Hypothalamus (tissue), 51 donors: ENCODE measurements at places on chromosomes 12 and 14.

DNA sequence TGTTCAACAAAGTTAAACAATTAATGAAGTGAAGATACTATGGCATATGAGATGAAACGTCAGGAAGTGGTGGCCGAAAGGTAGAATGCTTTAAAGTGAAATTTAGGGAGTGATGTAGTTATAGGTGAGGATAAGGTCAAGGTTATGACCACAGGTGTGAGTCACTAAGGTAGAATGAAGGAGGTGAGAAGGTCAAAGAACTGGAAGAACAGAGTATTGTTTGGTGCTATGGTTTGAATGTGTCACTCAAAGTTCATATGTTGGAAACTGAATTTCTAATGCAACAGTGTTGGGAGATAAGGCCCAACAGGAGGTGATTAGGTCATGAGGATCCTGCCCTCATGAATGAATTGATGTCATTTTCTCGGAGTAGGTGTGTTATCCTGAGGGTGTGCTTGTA, 293.6 kb downstream of the NELL2 start:
- DNase-seq, result no peak

DNA sequence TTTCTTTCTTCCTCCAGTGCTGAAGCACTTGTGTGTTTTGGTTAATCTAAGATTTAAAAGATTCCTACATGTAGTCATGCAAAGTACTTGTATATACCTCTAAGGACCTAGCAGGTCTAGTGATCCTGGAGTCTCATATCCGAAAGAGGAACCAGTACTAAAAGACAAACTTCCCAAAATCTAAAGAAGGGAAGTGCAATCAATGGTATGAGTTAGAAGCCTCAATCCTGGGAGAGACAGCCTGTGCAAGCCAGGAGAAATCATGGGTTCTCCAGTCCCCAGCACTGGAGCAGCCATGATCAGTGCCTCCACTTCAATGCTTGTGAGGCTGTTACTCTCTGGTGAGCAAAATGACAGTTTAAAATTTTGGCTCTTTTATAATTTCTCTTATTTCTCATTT, 277.4 kb downstream of the DAD1 start:
- no peak for DNase-seq

DNA sequence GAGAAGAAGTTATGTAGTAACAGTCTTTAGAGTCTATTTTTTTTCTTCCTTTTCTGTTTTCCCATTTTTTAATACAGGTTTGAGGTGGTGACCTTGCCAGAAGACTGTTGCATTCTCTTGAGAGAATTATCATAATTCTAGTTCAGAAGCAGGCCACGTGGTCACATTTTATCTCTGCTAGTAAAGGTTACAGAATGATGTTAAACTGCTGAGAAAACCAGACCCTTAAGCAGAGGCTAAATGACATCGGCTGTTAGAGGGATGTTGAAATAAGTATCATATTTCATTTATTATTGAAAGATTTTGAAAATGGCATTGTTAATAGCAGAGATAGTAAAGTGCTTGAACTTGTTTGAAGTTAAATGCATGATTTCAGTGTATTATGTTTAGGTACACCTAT, 49.2 kb downstream of the BRMS1L start:
- DNase-seq, result no peak

GRCh38 chr12:51906430-51907082, 748 bp upstream of the ACVRL1 start:
- no peak for DNase-seq

GRCh38 chr14:36224176-36224575, 47.7 kb upstream of the PTCSC3 start:
- DNase-seq, result no peak

DNA sequence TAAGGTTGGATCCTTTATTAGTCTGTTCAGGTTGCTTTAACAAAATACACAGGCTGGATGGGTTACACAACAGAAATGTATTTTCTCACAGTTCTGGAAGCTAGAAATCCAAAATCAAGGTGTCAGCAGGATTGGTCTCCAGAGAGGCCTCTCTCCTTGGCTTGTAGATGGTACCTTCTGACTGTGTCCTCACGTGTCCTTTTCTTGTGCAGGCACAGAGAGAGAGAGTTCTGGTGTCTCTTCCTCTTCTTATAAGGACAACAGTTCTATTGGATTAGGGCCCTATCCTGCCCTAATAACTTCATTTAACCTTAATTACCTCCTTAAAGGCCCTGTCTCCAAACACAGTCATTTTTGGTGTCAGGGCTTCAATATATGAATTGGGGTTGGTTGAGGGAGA, 4.6 kb upstream of the ANKRD33 start:
- no peak for DNase-seq

DNA sequence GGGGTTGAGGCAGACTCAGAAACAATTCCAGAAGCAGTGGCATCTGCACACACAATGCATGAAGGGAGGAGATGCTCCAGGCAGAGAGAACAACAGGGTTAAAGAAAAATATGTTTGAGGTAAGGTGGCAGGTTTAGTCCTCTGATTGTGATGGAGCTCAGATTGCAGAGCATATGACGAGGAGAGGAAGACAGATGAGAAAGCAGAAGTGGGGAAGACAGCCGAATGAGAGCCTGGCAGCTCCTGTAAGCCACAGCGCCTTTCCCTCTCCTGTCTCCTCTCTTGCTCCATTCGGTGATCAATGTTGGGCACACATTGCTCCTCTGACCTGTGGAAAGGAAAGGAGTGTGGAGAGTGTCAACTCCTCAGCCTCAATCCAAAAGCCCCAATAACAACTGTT, 372.2 kb downstream of the GXYLT1 start:
- no peak for DNase-seq

DNA sequence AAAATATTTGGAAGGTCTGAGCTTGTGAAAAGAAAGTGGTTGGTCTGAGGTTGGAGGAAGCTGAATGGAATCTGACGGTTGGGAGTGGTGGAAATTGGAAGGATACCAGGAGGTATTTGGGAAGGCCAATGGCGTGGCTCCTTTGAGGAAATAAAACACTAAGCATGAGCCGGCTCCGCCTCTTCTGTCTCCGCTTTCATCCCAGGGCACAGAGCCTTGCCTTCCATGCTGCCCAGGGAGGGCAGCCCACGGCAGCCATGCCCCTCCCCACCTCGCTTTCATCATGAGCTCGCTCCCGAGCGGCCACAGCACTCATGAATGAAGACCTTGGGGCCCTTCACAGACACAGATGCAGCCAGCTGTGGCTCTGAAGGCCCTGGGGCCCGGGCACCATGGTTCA, 36.2 kb downstream of the HSP90AA1 start:
- DNase-seq, result no peak

GRCh38 chr12:106719879-106720278, 54.6 kb upstream of the RIC8B start:
- DNase-seq, result no peak

DNA sequence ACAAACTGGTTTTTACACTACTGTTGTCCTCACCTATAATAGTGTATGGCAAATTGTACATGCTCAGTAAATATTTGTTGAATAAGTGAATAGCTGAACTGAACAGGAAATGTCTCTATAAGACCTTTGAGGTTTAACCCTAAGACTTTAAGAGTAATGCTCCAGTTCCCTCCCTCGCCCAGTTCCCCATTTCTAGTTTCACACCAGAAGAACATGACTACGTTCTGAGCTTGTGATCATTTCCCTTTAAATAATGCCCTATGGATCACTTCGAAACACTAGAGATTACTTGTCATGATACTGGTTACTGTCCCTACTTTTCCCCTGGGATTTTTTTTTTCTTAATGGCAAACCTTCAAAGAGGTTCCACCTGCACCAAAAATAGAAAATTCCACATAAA, 69.3 kb downstream of the PRKD1 start:
- no peak for DNase-seq

GRCh38 chr14:25132732-25133422, 82.9 kb upstream of the STXBP6 start:
- peak; percentile 33 for DNase-seq

DNA sequence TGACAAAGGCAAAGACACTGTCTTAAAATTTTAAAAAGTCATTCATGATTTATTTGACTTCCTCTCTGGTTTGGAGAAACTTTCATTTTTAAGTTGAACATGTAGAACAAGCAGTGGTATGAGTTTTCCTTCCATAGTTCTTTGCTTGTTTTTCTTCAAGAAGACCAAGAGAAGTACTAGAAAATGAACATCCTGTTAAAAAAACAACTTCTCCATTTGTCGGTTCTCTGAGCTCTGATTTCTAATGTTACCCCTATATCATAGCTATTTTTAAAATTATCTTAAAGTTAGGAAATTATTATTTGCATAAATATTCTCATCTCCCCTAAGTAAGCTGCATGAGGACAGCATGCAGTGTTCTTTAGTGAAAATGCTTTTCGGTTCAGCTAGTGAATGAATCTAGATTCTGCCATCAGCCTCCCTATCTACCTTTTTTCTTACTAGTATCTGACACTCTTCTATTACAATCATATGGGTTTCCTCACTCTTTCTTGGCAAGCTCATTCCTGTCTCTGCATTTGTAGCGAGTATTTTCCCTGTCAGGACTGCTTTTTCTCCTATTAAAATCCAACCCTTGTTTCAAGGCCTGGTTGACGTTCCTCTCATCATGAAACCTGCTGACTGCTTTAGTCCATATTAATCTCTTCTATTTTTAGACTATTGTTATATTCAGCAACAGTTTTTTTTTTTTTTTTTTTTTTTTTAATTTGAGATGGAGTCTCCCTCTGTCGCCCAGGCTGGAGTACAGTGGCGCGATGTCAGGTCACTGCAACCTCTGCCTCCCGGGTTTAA, 15.8 kb downstream of the DIP2B start:
- DNase-seq, result no peak

GRCh38 chr14:104507443-104507842, 72.1 kb upstream of the C14orf180 start:
- no peak for DNase-seq

DNA sequence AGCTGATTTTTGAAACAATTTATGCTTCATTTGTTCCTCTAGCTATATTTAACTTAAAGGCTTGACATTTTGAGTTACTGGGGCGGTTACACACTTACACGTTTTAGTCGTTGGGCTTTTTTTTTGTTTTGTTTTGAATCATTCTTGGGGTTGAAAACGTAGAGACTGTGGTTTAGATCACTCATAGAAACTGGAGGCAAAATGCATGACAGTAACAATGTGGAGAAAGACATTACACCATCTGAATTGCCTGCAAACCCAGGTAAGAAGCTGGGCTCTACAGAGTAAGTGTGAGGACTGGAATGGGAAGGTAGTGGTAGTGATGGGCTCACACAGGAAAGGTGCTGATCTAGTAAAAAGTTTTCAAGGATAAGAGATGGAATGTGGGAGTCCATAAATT, at the start of gene CLEC2D:
CLEC2D (plus strand) TSS at position 180 of the 400 bp plus-strand sequence; CDS start at position 202, 22 bp downstream.
- DNase-seq, result no peak

DNA sequence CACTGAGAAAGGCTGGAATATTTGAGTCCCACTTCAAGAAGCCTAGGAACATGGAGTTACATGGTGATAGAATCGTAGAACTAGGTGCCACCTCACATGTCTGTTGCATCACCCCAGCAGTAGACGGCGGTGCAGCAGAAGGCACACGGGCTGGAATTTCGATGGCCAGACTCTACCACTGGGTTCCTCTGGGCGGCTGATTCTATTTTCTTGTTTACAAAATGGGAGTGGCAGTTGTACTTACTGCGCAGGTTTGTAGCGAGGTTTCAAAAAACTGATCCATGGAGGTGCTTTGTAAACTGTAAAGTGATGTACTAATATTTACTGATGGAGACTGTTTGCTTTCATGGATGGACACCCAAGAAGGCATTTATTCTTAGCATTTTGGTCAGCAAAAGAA, 45.7 kb downstream of the WDR20 start:
- no peak for DNase-seq
